ENCODE measurements at places on chromosomes 2 and 18.

DNA sequence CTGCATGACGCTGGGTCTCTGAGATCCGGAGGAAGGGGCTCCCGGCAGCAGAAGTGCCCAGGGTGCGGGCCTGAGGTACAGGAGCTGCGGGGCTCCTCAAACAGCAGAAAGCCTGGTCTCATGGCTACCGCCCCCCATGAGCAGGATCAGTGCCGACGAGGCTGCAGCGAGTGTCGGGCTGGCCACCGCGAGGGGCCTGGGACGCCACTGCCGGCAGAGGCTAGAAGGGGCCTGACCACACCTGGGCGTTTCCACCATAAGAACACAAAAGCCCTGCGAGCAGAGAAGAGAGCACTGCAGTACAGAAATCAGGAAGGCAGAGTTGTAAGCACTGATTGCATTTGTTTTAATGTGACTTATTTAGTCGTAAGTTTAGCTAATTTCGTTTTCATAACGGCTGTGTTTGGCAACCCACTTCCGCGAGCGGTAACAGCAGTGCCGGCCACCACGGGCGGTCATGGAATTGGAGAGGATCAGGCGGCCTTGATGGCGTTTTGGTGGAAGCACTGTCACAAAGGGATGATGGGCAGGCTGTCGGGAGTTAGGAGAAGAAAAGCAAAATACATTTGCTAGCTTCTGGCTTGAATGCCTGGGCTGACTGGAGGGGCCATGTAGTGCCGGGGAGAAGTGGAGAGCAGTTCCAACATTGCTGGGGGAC lies 117.4 kb downstream of the HDAC4 start:
- no peak for DNase-seq

GRCh38 chr2:225041851-225042799 lies at the start of gene DOCK10:
TSS of gene DOCK10 (minus strand) at chr2:225042468. CDS start at chr2:225042374, 94 bp downstream.
- no peak for DNase-seq

DNA sequence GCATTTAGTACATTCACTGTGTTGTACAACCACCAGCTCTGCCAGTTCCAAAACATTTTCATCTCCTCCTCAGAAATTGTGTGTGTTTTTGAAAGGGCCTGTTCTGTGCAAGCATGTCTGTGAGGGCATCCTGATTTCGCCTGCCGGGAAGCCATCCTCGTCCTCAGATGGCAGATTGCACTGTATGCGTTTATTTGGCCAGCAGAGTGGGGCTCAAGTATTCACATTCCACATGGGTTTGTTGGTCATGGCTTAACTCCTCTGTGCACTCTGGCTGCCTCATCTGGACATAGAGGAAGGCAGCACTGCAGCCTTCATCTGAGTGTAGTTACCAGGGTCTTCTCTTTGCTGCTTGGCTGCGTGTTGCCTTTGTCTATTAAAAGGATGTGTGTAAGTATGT lies 85.0 kb downstream of the TMEM247 start:
- DNase-seq = no peak

DNA sequence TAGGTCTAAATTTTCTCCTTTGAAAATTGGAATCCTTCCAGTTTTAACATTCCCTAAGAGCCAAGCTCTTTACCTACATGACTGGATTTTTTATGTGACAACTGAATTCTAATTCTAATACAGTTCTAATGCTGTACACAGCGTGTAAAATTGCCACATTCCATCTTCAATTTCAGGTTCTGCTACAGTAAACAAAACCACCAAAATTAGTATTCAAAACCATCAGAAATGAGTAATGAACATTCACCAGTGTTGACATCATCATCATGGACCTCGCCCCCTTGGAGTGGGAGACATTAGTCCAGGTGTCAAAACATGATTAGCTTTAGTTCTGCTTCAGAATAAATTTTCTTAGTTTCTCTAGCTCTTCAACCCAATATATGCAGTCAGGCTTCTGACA lies 133.6 kb downstream of the MBD2 start:
- no peak for DNase-seq

DNA sequence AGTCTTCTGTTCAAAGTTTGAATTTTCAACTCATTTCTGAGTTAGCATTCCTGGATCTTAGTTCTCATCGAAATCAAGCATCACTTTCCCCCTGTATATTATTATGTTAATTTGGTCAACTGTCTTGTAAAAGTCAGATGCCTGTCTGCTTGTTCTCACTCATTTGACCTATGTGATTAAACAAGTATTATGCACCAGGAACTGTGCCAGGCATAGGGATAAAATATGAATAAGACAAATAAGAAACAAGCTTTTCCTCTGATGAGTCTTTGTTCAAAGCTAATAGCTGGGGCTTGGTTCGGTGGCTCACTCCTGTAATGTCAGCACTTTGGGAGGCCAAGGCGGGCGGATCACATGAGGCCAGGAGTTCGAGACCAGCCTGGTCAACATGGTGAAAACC lies 19.7 kb upstream of the EMILIN2 start:
- no peak for DNase-seq
